ENCODE measurements at places on chromosomes 5 and 9.

GRCh38 chr9:79889369-79889768 lies 317.6 kb downstream of the TLE4 start:
- DNase-seq = no peak

GRCh38 chr5:53323943-53324642 lies 156.3 kb upstream of the FST start:
- no peak for DNase-seq

- DNase-seq = no peak
Observed at GRCh38 chr9:117034866-117035265, 347.8 kb downstream of the TRIM32 start.

DNA sequence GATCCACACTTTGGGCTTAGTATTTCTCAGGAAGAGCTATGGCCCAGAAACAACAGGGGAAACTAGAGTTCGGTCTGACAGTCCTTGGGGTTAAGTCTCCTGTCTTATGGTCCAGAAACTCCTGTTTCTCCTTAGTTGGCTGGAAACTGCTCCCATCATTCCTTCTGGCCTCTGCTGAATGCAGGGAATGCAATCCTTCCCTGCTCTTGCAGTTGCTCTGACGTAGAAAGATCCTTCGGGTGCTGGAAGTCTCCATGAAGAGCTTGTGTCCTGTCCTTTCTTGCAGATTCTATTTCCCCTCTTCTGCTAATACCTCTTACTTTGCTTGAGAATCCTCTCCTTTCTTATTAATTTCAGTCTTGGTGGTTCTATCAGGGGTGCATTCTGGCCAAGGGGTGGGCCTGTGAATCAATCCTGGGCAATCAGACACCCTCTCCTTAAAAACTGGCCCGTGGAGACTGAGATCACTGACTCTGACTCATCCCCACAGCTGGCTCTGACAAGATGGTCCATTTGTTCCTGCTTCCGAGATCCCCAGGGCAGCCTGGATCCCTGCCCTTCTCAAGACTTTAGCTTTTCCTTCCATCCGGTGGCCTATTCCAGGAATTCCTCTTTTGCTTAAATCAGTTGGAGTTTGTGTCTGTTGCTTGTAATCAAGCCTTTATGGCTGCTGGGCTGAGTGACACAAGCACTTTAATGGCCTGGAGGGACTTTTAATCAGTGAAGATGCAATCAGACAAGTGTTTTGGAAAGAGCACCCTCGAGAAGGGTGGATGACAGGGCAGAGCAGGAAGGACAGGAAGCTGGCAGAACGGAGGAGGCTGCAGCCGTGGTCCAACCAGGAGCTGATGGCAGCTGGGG lies 23.7 kb downstream of the PTGS1 start:
- no peak for DNase-seq

DNA sequence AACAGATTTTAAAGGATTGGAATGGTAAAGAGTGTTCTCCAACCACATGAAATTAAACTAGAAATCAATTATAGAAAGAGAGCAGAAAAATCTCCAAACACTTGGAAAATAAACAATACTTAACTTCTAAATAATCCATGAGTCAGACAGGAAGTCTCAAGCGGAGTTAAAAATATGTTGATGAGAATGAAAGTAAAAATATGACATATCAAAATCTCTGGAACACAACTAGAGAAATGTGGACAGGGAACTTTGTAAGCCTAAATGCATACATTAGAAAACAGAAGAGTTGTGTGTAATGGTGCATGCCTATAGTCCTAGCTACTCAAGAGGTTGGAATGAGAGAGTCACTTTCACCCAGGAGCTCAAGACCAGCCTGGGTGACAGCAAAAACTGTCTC lies 47.9 kb upstream of the ZNF618 start:
- DNase-seq = no peak

GRCh38 chr5:136501133-136501532 lies 135.8 kb upstream of the TRPC7 start:
- no peak for DNase-seq

DNA sequence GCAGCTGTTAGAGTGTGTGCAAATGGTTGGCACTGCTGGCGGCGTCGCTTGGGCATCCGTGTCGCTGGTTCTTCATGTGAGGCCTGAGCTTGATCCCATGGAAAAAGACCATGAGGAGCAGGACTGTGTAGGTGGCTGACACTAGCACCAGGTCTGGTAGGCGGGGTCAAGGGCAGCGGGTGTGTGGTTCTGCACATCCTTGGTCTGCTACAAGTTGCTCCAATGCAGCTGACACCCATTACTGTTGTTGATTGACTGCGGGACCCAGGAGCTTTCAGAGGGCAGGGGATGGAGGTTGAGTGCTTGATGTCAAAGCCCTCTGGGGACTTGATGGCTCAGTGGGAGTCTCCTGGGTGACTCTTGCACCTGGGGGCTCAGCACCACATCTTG lies 29.0 kb upstream of the PITX1 start:
- DNase-seq = no peak

GRCh38 chr5:61184708-61185107 lies 22.4 kb upstream of the SMIM15 start:
- DNase-seq = no peak

DNA sequence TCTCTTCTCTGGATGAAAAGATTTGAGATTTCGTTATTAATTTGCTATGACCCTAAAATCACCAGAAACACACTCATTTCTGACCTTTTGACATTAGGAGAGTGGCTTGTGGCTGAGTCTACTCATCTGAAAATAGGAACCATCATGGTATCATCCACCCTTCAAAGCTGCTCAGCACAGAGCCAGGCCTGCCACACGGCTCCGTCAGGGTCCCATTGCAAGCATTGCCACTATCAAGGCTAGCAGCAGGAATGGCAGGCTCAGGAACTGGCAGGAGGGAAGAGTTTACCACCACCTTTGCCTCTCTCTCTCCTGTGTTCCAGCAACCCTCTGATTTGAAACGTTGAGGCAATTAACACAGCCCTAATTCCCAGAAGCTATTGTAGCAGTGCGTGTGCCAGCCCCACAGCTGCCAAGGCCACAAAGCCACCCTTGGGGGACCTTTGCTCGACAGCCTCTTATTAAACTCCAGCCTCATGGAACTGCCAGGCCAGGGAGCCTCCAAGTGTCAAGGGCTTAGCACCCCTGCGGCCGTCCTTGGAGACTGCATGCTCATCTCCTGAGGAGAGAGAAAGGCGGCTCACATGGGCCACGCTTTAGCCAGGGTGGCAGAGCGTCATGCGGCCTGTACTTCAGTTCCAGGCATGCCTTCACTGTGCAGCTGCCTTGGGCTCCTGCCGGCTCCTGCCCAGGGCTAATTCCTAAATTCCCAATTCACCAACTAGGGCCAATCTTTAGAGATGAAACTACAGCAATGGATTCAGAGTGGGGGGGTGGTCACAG lies 145.9 kb downstream of the ROR2 start:
- DNase-seq = no peak

DNA sequence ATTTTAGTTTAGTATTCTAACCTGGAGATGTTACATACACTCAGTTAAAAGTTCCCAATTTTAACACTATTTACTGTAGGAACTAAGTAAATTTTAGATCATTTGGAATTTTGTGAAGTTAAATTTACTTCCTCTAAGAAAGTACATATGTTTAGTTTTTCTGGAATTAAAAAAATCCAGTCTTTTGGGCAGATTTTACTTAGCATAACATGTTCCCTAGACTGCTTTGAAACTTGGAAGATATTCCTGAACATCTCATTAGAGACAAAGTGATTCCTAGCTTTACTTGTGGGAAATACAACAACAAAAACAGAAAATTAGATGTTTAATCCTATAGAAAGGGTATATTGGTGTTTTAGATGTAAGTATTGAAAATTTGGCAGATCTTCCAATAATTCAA lies 930.0 kb upstream of the PTPRD start:
- no peak for DNase-seq

DNA sequence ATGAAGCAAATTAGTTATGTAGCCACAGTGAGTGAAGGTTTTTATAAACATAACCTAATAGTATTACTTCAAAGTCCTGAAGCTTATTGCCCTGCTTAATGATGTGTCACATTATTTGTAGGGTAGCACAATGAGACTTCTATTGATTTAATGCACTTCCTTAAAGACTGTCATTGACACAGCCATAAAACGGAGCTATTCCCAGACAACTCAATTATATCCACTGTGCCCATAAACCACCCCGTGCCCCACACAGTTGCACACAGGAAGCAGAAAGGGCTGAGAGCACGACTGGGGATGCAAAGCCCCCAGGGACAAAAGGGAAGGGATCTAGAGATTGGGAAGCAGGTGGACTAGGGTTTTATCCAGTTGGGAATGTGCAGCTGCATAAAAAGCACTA lies 37.0 kb downstream of the TRIM32 start:
- no peak for DNase-seq

DNA sequence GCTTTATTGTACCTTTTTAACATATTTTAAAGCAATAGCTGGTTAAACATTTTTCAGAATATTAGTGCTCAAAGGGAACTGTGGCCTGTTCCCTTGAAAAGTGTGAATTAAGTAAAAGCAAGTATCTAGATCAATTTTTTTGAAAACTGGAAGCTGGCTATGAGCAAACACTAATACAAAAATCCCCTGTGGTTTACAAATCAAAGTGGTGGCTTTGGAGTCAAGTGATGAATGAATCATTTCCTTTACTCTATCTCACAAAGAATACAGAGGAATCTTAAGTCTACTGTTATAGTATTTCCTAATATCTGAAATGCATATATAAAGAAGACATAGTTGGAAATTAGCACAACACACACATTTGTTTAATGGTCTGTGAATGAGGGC lies 212.4 kb upstream of the C9orf72 start:
- peak; percentile 3 for DNase-seq

DNA sequence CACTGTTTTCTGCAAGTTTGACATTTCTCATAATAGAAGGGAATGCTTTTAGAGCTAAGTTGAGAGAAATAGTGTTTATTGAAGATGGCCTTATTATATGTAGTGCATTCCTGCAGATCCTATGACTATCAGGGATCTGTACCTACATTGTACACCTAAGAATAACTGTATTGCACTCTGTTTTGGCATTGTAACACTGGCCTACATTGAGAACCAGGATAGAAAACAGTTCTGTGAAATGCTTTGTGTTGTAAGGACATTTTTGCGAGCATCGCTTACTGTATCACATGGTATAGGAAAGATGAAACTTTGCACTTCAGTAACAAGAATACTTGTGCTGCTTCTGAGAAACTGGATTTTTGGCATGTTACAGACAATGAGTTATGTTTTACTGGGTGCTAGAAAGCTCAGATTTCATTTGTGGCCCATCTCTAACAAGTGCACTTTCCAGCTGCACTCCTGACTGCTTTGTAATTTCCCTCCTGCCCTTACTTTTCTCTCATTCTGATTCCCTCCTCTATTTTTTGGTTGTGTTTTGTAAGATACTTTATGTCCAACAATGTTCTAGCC lies 30.6 kb downstream of the C9orf85 start:
- DNase-seq = no peak
